ENCODE measurements at places on chromosomes 2 and 18.

DNA sequence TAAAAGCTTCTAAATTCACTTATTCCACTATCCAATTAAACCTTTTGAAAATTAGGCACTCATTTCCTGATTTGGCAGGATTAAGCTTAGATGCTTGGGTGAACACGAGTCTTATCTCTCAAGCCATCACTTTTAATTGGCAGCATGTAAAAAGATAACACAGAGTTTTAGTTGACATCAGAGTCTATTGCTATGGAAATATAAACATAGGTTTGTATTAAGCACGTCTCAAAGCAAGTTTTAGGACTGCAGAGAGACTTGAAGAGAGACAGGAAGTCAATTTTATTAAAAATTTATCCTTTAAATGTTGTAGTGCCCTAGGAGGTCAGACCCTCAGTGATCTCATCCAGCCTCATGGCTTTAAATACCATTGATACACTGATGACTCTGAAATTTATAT is 5.6 kb downstream of the RBKS start:
- no peak for DNase-seq

DNA sequence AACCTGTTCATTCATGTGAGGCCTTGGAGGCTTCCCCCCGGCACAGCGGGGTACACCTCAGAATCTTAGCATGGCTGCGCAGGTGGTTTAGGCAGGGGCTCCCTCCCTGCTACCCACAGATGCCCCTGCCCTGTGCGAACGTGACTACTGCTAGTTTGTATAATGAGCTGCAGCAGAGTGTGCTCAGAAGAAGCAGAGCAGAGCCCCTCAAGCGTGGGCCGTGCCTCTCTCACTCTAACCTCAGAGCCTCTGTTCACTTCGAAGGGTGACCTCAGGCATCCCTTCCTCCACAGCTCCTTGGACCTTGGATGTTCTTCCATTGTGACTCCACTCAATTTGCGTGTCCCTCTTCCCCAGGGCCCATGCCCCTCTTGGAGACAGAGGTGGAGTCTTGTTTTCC is 161.6 kb downstream of the CTIF start:
- no peak for DNase-seq

- no peak for DNase-seq
These were observed 92.1 kb downstream of the SH3BP4 start for GRCh38 chr2:235043762-235044500.

DNA sequence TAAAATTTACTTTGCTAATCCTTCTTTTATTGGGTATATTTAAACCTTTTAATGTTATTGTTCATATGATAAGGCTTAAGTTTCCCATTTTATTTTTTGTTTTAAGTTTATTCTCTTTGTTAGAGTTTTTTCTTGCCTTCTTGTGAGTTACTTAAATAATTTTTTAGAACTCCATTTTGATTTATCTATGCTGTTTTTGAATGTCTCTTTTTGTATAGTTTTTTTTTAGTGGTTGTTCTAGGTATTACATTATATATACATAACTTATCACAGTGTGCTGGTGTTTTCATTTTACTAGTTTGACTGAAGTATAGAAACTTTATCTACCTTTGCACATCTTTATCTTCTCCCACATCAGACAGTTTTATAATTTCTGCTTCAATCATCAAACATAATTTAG is 49.4 kb upstream of the TGFA start:
- DNase-seq = no peak

- DNase-seq = no peak
These were observed 440.7 kb downstream of the RND3 start for GRCh38 chr2:150046810-150047209.

GRCh38 chr2:71922091-71922490 is 225.6 kb downstream of the CYP26B1 start:
- DNase-seq = no peak

DNA sequence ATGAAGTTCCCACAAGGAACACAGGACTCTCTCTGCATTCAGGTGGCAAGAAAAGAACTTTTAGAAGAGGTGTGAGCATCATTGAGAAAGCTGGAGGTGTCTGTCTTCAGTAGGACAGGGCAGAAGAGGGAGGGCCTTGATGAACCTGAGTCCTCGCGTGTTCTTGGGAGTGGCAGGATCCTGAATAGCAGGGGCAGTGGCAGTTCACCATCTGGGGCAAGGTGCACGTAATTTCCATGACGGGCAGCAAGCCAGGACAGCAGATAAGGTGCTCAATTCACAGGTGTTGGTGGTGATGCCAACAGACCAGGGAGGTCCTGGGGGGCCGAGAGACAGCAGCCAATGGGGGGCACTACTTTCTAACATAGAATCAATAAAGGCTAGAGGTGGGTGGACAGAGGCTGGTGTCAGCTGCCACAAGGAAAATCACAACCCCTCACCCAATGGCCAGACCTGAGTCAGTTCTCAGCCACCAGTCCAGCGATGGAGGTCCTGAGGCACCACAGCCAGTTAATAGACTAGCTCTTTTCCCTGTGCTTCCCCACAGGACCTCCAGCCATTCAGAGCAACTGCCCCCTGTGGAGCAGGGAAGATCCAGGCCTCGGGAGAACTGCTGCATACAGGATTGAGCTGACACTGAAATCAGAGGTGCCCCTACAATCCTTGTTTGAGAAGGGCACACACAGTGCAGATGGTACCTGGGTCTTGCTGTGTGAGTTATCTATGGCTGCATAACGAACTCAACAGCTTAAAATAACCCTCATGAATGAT is 10.9 kb upstream of the HDAC4 start:
- no peak for DNase-seq

GRCh38 chr2:148888003-148888501 is 13.0 kb downstream of the KIF5C start:
- DNase-seq = no peak

DNA sequence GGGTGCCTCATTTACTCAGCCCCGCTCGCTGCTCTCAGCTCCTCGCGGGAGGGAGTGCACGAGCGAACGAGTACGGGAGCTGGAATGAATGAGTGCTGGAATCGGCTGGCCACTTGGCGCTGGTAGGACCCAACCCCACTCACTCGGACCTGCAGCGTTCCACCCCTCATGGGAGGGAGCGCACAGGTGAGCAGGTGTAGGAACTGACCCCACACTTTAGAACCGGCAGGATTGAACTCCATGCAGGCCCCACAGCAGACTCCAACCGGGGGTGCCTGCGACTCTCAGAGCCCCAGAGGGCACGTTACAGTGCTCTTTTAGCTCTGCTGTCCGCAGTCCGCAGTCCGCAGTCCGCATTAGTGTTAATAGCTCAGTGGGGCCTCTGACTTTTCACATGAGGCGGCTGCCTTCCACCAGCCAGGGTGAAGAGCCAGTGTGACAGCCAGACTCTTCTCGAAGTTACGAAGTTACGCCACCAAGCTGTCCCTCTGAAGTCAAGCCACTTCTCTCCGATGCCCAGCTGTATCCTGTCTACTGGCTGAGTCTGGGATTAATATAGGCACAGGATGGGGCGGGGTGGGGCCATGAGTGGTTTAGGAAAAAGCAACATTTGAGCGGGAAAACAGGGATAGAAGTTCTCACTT is 102.7 kb upstream of the ARHGAP15 start:
- no peak for DNase-seq

DNA sequence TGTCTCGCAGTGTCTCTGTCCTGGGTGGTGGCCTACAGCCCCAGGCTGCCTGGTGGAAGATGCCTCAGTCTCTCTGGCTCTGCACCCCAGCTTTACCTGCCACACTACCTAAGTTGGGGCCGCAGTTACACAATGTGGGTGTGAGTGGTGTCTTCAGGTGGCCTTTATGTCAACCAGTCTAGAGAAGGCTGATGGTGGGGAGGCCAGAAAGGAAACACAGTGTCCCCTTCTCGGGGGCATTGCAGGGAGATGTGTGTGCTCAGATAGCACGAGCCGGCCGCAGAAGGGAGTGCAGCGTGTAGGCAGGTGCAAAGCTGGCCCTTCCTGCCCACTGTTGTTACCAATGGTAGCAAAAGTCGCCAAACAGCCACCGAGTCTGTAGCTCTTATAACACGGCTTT is 216.1 kb downstream of the SH3RF3 start:
- no peak for DNase-seq

GRCh38 chr2:567865-568638 is 109.2 kb downstream of the TMEM18 start:
- DNase-seq = no peak

DNA sequence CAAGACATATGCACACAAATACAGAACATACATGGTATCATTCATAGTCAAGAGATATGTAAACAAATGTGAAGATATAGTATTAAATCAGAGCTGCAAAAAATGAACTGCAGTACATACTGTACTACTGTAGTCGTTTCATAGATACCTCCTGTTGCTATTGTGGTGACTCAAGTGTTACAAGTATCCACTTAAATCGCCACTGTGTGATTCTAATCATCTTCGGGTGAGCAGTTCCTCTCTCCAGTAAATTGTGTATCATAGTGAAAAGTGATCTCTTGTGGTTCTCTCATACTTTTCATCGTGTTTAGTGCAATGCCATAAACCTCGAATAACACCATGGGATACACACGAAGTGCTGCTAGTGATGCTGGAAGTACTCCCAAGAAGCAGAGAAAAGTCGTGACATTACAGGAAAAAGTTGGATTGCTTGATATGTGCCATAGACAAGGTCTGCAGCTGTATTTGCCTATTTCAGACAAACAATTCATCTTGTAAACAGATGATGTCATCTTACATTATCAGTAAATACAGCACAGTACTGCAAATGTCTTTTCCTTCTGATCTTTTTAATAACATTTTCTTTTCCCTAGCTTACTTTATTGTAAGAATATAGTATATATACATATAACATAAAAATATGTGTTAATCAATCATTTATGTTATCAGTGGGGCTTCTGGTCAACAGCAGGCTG is 222.2 kb downstream of the BCL11A start:
- DNase-seq = no peak

GRCh38 chr2:195509551-195509950 is 147.5 kb upstream of the SLC39A10 start:
- no peak for DNase-seq

- no peak for DNase-seq
These were observed 17.3 kb downstream of the BCL2 start for GRCh38 chr18:63302220-63302619.

GRCh38 chr2:229635371-229635680 is 79.0 kb downstream of the DNER start:
- DNase-seq = no peak

DNA sequence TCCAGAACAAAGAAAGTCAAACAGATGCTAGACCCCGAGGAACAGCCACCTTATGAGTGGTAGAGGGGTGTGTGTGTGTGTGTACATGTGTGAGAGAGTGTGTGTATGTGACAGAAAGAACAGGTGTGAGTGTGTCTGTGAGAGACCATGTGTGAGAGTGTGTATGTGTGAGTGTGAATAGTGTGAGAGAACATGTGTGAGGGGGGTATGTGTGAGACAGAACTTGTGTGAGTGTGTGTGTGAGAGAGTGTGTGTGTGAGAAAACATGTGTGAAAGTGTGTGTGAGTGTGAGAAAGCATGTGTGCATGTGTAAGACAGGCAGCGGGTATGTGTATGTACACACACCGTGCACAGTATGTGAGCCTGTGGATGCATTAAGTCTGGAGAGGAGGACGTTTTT is 214.3 kb downstream of the SP3 start:
- DNase-seq = no peak

- DNase-seq = no peak
These were observed 1908.4 kb upstream of the PIK3C3 start for GRCh38 chr18:40046596-40046995.

DNA sequence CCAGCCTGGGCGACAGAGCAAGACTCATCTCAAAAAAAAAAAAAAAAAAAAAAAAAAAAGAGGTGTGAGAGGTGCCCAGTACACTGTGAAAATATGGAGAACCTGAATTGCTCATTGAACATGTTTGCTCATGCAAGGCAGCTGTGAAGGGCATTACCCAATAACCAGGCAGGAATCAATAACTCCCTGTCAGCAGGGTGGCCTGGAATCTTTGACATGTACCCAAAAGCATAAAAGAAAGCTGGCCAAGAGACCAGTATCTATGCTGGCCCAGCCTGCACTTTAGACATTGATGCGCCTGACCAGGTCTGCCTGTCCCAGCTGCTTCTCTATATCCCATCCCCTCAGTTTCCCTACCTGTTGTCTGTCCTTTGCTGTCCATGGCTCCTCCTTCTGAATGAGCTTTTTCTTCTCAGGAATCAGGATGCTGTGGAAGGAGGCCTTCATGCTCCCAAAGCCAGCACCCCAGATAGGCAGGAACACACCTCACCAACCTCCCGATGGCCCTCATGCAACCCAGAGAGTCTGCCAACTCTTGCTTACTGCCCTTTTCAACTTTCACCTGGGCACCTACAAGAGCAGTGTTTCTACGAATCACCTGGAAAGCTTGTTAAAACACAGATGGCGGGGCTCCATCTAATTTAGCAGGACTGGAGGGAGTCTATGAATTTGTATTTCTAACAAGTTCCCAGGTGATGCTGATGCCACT is 83.4 kb upstream of the PPP1CB start:
- DNase-seq = no peak

DNA sequence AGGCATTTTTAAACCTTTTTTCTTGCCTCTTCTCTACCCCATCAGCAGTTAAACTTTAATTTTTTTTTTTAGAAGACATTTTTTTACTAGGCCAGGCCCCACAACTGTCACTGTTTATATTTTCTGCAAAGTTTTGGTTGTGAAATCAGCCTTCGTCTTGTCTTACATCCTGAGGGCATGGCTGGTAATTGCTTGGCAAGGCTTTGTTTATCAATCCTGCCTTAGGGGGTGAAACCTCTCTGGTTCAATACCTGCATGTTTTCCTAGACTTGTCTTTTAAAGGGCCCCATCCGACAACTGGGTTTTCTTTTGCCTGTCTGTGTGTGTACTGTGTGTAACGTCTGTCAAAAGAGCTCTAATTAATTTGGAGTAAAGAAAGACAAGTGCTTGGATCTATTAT is 330.0 kb upstream of the CWC22 start:
- DNase-seq = no peak

DNA sequence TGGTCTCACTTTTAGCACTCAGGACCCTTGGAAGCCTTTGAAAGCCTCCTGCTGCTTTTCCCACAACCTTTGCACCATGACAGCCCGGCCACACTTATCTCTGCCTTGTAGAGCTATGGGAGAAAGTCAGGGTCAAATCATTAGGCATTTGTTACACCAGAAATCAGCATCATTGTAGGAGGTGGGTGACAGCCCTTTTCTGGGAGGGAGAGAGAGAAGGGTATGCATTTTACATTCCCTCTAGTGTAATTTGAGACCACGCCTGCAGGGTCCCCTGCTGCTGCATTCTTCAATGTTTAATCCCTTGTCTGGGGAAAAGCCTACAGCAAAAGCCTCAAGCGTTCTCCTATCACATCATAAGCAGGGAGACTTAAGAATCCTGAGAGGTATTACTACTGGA is 766.8 kb upstream of the FAM98A start:
- DNase-seq = no peak

GRCh38 chr2:172208791-172209325 is 106.2 kb upstream of the DLX2 start:
- no peak for DNase-seq

- no peak for DNase-seq
These were observed 1010.0 kb upstream of the CELF4 start for GRCh38 chr18:38575648-38576047.

Data from cortex of kidney (tissue), 1 donor.